ENCODE measurements at places on chromosomes 6 and 20.

DNA sequence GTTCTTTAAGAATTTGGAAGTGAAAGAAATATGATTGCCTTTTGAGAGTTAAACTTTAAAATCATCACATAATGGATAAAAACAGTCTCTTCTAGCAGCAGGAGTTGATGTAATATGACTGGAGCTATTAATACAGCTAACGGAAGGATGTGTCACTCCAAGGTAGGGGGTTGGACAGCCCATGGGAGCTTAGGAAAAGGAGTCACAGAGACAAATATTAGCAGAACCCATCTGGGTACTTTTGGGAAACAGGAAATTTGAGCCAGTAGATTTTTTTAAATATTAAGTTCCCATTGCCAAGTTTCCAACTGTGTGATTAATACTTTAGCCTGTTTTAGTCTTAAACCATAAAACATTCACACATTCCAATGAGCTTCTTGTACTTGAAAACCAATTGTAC is 164.7 kb upstream of the RIMS1 start:
- DNase-seq = no peak

DNA sequence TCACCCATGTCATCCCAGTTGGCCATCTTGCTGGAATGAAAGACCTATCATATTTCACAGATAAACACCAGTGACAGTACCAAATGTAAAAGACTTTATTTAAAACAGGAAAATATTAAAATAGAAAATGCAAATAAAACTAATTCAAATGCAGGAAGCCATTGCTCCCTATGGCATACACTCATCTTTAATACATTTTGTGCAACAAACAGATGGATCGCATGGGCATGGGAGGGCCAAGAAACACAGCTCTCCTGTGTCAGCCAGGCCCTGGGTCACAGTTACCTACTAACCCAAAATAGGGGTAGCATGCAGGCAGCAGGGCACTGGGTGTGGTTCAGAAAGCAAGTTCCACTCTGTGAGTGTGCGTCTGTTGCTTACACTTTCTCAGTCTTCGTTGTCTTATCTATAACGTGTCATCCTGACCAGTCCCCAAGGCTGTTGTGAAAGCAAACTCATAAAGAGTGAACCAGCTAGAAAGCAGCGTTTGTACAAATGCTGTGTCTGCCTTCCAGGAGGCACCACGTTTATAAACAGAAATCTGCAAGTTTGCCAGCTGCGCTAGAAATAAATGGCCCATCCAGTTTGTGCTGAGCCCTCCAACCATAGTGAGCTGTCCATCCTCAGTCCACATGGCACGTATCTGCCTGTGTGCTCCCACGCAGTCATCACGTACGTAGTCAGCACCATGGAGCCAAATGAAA is 180.5 kb downstream of the SYNDIG1 start:
- no peak for DNase-seq

- DNase-seq = no peak
Measured at GRCh38 chr20:11917663-11918062, at the start of gene BTBD3. BTBD3 (plus strand) TSS chr20:11917893; CDS start chr20:11918276, 383 bp downstream.

DNA sequence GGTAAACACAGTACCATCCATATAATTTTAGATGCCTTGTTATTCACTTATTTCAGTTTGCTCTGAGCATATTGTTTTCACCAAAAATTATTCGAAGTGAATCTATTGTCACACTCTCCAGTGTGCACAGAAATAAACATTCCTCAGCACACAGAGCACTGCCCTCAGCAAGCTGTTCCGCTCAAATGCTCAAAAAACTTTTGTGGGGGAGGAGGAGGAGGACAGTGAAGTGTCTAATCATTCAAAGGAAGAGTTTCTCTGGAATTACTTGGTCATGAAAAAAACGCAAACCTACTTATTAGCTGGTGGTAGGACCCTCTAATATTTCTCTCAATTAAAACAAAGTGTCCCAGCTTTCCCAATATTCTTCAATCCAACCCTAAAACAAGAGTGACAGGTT is 88.3 kb downstream of the DTNBP1 start:
- no peak for DNase-seq

DNA sequence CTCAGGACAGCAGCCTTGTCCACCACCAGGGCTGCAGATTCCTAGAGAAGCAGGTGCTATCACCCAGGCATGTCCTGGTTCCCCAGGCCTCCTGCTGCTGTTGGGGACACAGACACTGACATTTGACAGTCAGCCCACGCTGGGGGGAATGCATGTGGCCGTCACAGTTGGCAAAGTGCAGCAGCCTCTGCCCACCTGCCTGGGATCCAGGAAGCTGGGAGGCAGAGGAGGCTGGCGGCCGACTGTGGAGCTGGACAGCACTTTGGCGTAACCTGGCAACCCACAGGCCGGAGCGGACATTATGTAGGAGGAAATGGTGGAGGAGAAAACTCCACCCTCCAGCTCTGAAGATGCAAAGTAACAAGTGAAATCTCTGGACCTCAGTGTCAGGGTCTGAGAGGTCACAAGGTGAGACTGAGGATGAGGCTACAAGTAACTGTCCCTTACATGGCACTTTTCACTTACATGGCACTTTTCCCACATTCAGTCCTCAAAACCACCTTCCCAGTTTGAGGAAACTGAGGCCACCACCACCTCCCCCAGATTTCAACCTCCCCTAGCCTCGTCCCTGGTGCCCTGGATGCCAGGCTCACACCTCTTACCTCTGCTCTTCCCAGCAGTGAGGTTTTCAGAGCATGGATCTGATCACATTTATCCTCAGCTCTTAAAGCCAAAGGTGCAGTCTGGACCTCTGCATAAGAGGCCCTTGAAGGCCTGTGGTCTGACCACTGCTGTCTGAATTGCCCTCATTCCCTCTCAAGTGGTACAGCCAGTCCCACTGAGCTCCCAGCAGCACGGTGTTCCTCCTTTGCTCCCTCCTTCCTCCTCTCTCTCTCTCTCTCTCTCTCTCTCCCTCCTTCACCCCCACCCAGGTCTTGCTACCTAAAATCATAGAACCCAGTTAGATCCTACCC is 8.7 kb downstream of the MAP1LC3A start:
- no peak for DNase-seq

DNA sequence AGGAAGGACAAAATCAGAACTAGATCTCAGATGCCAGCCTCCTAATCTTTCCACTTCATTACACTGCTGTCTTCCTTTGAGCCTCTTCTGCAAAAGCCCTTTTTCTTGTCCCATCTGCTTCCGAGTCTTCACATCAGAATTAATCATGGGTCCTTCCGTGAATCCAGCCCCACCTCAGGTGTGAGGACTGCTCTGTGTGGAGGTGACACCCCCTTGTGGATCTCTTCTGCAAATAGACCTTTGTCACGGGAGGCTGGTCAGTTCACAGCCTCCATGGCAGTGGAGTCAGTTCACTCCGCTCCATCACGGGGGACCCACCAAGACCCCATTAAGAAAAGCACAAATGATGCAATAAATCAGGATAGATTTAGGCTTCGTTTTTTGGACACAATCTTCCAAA is 171.1 kb downstream of the ADAT2 start:
- no peak for DNase-seq

GRCh38 chr6:13006578-13007300 is 290.2 kb downstream of the PHACTR1 start:
- DNase-seq = no peak

DNA sequence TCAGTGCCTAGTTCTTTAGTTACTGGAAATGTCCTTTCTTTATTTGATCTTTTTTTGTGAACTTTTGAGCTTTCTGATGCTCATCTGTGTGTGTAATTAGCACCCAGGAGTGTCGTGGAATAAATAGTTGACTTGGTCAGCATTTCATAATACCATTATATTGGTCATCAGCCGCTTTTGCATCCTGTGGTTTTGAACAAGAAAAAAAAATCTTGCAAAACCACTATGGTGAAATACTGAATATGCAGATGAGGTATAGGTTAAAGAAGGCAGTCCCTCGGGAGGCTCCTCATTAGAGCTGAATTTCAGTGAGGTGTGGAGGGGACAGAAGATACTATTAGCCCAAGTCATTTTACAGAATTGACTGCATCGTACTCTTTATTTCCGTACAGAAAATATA is 90.1 kb downstream of the FOXO3 start:
- no peak for DNase-seq

DNA sequence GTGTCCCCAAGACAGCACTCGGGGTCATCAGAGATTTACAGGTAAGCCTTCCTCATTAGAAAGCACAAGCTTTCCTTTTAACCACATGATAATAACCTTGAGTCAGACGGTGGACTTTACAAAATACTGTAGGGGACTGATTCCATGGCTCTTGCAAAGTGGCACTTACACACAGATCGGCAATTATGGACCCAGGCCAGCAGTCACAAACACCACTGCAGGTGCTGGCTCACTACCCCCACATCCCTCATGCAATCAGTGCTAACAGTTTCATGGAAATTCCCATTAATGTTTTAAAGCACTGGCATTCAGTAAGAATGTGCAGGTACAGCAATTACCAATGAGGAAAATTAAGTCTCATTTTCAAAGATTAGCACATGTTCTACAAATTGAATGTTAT is 516.5 kb downstream of the PRKN start:
- DNase-seq = no peak

- no peak for DNase-seq
Measured at GRCh38 chr6:169293196-169293595, 39.5 kb upstream of the THBS2 start.

DNA sequence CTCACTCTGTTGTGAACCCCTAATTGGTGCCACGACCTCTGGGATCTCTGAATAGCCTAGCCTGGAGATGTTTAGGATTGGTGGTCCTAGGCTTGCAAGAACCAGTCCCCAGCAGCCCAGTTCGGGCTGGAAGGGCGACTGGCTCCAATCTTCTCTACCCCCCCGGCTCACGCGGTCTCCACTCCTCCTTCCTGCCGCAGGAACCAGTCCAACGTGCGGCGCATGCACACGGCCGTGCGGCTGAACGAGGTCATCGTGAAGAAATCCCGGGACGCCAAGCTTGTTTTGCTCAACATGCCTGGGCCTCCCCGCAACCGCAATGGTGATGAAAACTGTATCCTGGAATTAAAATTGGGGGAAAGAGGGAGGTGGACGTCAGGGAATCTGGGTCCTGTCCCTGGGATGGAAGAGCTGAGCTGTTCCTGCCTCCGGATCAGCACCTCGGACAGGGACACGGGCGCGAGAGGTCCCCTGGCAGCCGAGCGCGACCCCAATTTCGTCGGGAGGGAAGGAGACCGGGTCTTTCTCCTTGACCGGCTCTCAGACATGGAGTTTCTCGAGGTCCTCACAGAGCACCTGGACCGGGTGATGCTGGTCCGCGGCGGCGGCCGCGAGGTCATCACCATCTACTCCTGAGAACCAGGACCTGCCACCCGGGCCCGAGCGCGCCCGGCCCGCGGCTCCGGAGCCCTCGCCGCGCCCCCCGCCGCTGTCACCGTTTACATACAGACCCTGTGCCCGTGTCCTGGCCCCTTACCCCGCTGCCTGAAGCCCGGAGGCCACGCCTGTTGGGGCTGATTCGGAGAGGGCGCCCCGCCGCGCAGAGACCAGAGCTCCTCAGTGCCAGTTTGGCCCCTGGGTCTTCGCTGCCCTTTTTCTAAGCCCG is 28.2 kb downstream of the SLC12A5 start:
- DNase-seq = peak; percentile 10

- no peak for DNase-seq
Measured at GRCh38 chr6:90370493-90370959, 73.9 kb upstream of the BACH2 start.

- DNase-seq = no peak
Measured at GRCh38 chr20:655726-656624, 3.0 kb upstream of the SRXN1 start.

GRCh38 chr6:144809120-144809519 is 524.0 kb downstream of the UTRN start:
- DNase-seq = no peak

DNA sequence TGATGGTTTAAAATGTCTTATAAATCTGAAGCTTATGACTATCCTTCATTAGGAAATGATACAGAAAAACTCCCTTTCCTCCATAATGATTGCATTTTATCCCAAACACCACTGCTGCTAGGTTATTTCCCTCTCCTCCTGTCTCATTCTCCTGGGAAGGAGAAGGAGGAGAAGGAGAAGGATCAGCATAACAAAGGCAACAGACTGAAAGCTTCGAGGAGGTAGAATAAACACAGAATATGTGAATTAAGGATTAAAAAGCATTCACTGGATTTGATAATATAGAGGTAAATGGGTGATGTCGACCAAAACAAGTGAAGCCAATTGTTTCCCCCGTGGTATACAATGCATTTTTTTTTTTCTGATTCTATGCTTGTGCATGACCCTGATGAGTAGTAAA is 82.0 kb downstream of the WASF1 start:
- DNase-seq = no peak

DNA sequence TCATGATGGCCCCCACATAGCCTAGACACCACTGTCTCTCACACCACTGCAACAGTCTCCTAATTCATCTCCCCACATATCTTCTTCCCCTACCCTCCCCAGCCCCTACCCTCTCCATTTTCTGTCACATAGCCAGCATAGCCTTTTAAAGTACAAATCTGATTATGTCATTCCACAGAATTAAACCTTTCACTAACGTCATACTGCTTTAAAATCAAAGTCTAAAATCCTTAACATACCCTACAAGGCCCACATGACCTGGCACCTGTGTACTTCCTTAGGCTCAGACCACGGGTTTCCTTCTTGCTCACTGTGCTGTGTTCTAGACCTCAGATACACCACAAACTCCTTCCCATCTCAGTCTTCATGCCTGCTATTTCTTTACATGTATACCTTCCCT is 5.9 kb downstream of the OSTM1 start:
- DNase-seq = peak; percentile 58

- DNase-seq = no peak
Measured at GRCh38 chr6:100370265-100370664, 94.5 kb downstream of the SIM1 start.

- DNase-seq = no peak
Measured at GRCh38 chr6:118536478-118536877, 11.6 kb upstream of the PLN start.

DNA sequence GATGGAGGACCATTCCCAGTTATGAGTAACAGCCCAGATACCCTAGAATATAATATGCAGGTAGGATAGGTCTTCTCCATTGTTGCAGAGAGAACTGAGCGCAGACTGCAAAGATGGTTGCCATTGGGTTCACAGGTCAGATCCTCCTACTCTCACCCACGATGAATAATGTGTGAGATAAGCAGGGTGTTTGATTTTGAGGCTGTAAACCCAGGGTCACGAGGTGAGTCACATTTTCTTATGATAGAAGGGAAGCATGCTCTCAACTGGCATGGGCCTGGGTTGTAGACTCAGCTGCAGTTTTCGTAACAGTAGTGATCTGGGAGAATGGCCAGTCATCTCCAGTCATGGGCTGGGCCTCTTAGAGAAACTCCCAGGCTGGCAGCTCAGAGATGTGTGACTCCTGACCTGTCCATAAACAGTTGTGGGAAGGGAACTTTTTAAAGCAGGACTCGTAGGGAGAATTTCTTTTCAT is 74.2 kb downstream of the CD164 start:
- no peak for DNase-seq

Data from activated CD4-positive, alpha-beta T cell treated with anti-CD3 and anti-CD28 coated beads, Interleukin-2, amount 10 ng/mL, durations not matched to agents 7 days and 5 days (primary cell).